Germinal center (tissue), 1 donor: ENCODE measurements at places on chromosomes 4 and X.

DNA sequence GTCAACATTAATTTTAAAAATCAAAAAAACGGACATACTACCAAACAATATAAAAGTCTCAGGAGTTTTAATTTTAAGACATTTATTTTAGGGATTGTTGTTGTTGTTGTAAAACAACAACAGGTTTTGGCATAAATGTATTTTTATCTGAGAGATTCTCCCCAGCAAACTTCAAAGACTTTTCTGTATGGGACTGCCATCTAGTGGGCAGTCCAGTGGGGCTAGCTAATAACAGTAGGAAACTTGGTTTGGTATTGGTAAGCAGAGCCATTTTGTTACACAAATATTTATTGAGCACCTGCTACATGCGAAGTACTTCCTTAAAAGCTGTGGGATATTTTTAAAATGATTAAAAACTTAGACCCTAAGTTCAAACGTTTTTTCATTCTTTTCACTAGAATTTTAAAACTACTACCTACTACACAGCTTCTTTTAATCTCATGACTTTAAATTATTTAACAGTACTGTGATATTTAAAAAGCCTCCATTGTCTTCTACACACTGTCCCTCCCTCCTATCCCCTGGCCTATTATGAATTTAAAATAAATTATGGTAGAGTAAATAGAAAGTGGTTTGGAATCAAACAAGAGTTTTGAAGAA, 1028.4 kb upstream of the INTU start:
- DNase-seq, result no peak

- DNase-seq, result no peak
Measured at GRCh38 chr4:173231916-173232315, 63.3 kb downstream of the GALNT7 start.

GRCh38 chrX:136405126-136405525, 82.6 kb upstream of the BRS3 start:
- no peak for DNase-seq

- no peak for DNase-seq
Measured at GRCh38 chr4:186345184-186345583, 79.2 kb downstream of the F11 start.

DNA sequence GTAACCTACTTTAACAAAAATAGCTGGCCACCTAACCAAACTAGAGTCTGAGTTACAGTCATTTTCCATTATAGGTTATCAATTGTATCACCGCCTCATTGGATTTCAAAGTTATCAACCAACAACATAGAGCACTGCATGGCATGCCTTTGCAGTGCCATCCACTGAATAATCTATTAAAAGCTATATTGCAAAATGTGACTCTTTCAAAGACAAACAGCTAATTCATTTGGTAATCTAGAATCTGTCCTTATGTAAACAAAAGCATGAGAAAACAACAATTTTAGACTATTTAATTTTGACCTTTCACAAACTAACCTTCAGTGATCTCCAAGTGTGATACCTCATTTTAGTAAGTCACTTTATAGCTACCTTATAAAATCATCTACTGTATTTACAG, 144.2 kb upstream of the SH3RF1 start:
- DNase-seq, result no peak

- no peak for DNase-seq
Measured at GRCh38 chrX:133983256-133983973, 2.0 kb downstream of the GPC3 start.

DNA sequence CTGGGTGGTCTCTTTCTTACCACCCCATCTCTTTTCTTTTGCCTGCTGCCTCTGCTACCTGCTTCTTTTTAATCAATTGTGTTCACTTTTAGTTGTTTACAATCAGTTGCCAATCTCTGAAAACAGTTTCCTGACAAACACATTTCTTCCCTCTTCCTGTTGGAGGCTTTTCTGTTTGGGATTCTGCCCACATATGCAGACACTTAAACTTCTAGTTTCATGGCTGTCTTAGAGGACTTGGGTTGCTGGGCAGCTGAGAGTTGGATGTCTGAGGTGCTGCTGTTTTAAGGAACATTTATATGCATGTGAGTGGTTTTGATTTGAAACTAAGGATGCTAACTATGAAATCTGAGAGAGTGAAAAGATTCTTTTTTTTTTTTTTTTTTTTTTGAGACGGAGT, 112.3 kb upstream of the LIMCH1 start:
- DNase-seq, result no peak

DNA sequence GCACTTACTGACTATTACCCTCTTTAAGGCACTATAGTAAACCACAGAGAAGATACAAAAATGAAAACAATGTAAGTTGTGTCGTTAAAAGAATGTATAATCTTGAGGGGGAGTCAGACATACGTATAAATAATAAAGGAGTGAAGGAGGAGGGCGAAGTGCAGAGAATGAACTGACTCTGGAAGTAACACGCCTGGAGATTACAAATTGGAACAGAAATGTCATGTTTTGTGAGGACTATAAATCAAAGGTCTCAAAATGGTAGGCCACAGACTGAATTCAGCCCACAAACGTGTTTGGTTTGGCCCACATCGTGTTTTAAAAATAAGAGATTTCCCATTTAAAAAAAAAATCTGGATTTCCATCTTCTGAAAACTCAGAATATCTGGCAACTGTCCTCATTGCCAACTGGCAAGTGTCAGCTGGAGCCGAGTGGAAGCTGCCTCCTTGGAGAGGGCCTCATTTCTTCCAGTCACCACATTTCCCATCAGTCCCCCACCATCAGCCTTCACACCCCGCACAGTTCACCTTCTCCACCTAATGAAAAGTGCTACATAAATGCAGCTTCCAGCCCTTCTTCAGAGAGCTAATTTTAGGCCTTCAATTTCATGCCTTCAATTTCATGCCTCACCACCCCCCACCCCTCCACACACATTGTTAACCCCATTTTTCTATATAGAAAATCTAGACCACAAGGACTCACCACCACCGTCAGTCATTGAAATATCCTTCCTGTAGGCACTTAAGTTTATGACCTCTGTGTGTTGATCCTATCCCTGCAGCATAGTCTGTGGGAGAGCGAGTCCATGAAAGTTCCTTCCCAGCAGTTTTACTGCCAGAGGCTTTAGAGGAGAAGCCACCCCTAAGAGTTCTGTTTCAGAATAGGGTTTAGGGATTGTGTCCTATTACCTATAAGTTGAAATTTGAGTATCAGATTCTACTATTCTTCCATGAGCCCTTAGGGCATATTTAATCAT, 32.0 kb upstream of the COL25A1 start:
- no peak for DNase-seq

- no peak for DNase-seq
Measured at GRCh38 chr4:158825433-158826036, 56.7 kb downstream of the FNIP2 start.

DNA sequence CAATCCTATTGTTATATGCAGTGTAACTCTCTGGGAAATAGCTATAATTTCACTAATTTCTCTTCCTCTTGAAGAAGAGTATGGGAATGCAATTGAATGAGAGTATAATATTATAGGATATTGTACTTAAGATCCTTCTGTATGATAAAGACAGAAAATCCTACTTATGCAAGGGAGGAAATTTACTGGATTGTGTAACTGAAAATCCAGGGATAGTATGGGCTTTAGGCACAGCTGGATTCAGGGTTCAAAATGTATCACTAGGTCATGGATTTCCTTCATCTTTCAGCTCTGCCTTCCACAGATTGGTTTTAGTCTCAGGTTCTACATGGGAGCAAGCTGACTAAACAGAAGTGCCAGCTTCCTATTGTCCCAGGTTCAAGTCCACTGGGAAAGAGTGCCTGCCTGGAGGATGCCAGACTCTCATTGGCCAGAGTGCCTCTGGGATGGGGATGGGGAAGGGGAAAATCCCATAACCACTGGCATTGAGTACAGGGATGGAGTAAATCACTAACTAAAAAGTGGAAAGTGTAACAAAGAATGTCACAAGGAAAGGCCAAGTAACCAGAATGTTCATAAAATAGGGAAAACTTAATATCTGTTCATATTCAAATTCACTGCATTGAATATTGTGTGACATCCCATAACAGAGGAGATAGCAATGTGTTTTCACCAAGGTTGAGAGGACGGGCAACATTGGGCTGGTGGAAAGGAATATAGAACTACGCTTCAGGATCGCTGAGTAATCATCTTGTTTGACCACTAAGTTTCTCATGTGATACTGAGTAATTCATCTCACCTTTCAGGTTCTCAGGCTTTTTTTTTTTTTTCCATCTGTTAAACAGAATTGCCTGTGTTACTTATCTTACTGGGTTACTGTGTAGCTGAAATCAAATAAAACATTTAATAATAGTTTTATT, 75.7 kb downstream of the ANXA3 start:
- no peak for DNase-seq

DNA sequence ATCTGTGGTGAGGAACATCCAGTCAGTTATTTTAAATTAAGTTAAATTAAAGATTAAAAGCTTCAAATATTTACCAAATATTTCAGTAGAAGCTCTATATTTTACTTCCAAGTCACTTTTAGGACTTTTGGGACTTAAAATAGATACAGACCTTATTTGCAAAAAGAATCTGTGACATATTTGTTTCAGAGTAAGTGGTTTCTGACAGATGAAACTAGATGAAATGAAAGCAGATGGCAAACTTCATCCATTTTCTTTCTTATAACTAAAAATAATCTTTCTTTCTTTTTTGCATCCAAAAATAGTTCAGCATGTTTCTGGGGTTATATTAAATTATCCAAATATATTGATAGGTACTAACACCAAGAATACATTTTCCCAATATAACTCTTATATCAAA, 6.6 kb upstream of the UTP3 start:
- no peak for DNase-seq

DNA sequence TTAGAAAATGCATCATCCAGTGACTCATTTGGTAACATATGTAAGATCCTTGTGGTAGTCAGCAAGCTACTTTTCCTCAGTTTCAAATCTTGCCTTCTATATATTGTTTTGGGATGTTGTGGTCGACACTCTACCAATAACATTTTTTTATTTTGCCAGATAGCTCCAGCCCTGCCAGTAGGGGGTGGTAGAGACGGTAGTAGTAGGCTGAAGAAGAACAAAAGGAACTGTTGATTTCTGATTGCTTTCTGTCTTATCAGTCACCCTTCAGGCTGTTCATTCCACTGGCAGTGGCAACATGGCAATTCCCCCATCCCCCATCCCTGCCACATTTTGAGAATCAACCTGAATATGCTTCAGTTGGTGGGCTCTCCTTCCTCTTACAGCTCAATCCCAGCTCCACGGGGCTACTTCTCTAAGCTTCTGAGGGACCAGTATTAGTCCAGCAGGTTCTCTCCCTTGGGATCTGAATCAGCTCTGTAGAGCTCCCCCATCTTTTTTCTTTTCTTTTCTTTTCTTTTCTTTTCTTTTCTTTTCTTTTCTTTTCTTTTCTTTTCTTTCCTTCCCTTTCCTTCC, 171.5 kb upstream of the VEGFC start:
- DNase-seq, result no peak

GRCh38 chr4:22676063-22676462, 16.7 kb upstream of the GBA3 start:
- DNase-seq, result no peak
